ENCODE measurements at places on chromosomes 2 and 18.

GRCh38 chr2:36459725-36460137 lies 104.2 kb downstream of the CRIM1 start:
- DNase-seq: no peak

DNA sequence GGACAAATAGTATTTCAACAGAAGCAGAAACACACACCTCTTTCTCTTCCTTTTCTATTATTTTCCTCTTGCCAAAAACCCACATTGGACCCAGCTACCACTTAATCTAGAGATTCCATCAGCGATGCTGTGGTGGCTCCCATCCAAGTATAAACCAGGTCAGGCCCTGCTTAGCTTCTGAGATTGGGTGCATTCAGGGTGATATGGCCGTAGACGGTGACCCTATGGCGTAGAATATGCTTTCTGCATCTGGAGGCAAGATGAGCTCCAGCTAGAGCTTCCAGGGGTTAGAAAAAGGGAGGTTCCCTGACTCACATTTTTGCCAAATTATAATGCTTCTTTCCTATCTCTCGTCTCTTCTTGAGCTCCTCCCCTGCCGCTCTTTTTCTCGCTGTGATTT lies 66.5 kb downstream of the TNP1 start:
- DNase-seq: no peak

DNA sequence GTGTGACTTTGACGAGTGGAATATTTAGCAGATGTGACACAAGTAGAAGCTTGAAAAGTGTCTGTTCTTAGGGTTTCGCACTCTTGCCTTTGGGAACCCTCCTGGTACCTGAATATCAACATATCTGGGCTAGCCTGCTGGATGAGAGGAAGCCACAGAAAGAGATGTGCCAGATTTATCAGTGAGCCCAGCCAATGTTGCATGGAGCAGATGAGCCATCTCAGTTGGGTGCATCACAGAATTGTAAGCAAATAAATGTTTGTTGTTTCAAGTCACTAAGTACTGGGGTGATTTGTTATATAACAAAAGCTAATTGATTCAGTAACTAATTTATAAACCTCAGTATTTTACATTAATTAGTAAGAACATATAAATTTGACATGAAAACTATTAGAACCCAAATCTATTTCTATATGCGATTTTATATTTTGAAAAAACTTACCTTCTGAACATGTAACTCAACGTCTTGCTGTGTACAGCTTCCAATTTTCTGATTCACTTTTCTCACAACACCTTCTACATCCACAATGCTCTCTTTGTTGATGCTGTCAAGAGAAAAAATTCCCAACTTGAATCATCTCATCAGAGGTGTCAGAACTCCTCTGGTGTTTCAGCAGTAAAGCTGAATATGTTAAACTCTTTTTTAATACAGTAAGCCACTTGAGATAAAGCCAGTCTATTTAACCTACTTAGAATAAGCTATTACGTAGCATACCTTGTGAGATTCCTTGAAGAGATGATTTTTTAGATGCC lies 42.3 kb downstream of the DARS1 start:
- no peak for DNase-seq

DNA sequence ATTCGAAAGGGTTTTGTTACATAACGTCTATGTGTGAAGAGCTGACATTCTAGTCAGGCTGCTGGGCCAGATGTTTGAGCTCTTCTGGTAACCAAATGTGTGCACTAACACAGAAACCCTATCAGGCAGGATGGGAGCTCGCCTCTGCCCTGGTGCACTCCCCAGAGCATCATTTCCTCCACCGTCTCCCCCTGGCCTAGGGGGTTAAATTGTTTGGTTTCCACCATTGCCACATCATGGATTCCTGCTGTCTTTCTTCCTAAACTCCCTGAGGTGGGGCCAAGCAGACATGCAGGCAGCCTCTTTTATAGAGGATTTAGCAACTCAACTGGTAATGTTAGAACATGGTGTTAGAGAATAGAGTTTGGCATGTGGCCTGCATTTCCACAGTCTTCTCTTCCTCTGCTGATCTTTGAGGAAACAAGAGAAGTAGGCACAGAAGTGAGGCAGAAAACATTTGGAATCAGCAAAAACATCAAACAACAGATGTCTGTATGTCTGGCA lies 87.3 kb downstream of the ANTXR1 start:
- DNase-seq: no peak

DNA sequence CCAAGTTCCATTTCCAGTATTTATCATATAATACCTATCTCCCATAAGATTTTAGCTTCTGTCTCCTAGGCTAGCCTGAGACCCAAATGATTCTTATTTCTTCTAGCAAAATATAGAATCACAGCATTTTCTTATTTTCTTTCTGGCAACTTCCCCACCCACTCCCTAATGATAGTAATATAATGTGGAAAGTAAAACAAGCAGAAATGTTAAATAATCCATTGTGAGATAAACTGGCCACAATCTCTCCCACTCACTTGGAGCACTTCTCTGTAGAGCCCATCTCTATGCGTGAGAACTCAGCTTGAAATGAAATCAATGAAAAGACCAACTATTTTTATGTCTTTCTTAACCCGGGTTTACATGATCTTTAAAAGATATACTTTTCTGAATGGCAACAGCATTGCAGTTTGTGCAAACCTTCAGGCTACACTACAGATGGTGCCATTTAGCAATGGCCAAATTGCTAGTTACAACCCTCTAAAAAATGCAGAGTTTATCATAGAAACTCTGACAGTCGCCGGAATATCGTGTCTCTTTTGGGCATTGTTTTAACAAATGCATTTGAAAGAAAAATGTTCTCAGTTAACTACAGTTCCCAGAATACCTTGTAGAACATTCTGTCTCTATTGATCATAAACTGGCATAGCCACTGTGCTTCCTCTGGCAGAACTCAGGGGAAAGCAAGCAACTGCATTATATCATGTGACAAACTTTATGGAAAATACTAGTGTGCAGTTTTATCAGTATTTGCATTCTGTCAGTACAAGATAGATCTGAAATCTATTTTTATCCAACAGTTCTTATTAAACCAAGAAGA lies 1407.4 kb upstream of the ZEB2 start:
- no peak for DNase-seq

- DNase-seq: no peak
These were observed 634.0 kb downstream of the LRP1B start for GRCh38 chr2:141496810-141497209.

- no peak for DNase-seq
These were observed 58.5 kb upstream of the ARHGAP15 start for GRCh38 chr2:143070704-143071103.

- no peak for DNase-seq
These were observed 12.6 kb upstream of the SEC11C start for GRCh38 chr18:59127047-59127446.

GRCh38 chr2:74843433-74843832 lies 9.5 kb downstream of the HK2 start:
- no peak for DNase-seq

DNA sequence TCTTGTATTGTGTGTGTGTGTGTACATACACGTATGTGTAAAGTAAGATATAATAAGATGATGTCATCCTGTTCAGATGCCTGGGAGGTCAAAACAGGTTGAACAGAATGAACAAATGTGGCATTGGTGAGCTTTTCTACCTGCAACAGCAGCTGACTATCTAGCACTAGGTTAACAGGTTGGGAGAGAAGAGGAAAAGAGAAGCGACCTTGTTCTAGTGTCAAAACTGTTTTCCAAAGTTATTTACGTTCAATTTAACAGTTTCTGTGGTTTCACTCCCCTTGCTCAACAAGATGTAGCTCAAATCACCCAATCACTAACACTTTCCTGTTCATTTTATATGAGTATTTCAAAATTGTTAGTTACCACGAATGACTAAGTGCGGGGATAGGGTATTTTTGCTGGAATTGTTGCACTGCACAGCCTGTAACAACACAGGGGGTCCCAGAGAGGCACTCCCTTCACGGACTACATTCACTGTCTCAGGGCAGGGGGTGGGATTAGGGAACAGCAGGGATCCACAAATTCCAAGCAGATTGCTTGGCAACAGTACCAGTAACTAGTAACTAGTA lies 67.5 kb upstream of the DTNB start:
- no peak for DNase-seq

GRCh38 chr2:120568089-120568974 lies 167.3 kb upstream of the GLI2 start:
- DNase-seq: no peak

DNA sequence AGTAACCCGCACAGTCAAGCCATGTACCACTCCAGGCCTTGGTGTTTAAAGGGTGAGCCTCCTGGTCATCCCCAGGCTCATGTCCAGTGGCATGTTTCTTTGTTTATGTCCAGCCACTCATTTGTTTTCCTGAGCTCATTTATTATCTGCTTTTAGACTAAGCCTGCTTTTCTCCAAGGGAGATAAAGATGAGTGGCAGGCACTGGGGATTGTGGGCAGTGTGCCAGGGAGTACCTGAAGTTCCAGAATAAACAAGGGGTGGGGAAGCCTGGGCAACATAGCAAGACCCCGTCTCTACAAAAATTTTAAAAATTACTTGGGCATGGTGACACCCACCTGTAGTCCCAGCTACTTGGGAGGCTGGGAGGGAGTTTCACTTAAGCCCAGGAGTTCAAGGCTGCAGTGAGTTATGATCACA lies 1.9 kb downstream of the ANXA4 start:
- no peak for DNase-seq

- no peak for DNase-seq
These were observed 410.4 kb downstream of the RAD51AP2 start for GRCh38 chr2:17107871-17108270.

DNA sequence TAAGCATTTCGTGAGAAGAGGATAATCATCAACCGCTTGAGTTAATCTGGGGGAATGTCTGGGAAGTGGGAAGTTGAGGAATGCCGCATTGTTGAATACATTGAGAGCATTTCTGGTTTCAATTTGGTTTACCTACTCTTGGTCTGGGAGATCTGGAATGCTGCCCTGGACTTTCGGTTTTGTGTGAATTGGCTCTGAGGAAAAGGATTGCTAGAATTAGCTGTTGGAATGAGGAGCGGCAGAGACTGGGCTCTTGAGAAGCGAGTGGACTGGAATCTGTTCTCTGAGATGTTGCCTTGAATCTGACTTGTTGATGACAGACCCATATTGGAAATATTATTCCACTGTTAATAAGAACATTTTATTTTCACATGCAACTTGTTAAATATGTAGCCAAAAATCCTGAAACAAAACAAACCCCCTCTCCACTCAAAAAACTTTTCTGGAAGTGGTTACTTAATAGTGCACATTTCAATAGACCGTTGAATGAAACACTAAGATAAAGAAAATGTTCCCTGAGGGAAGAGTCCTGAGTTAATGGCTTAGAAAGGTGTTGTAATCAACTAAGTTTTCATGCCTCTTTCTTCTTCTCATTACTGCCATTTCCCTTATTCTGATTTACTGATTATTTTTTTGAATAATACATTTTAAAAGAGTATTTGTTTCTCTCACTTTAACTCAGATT lies 50.8 kb downstream of the PTPRM start:
- DNase-seq: no peak

DNA sequence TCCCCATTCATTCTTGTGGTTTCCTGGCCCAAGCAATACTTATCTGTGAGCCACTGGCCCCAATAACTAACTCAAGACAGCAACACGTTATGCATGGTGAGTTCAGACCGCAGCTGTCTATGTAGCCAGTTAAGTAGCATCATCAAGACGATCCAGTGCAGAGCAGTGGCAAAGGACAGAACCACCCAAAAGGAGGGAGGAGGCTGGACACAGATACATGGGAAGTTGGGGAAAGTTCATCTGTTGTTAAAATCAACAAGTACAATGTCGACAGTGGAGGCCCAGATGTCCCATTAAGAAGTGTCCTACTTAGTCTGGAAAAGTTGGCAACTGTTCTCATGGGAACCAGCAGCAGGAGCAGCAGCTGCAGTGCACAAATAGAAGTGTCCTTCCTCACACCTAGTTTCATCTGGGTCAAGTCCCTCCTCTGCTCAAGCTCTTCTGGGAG lies 106.9 kb upstream of the THOC1 start:
- no peak for DNase-seq

- DNase-seq: no peak
These were observed 248.7 kb downstream of the MEIS1 start for GRCh38 chr2:66683599-66683998.

DNA sequence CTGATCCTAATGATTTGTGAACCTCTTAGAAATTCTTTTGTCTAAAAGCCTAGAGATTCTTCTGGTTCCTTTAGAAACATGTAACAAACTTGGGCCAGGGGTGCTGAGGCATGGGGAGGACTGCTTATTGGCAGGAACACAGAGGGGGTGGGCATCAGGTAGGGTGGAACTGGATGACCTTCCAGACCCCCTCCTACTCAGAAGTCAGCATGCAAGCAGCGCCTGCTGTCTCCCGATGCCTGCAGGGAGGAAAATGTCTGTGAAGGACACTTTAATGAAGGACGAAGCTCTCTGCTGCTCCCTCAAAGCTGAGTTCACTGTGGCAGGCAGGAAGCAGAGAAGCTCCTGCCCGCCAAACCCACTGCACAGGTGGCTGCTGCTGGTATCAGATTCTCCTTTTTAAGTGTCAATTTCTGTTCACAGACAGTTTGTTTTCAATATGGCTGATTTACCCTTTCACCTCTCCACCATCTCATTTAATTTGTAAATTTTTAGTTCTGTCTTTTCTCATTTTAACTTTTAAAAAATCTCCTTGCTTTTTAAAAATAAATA lies 19.4 kb downstream of the COA5 start:
- no peak for DNase-seq

DNA sequence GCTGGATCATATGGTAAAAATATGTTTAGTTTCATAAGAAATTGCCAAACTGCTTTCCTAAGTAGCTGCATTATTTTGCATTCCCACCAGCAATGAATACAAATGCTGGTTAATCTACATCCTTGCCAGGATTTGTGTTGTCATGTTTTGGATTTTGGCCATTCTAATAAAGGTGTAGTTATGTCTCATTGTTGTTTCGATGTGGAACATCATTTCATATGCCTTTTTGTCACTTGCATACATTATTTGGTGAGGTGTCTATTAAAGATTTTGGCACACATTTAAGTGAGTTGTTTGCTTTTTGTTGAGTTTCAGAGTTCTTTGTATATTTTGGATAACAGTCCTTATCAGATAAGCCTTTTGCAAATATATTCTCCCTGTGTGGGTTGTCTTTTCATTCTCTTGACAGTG lies 299.2 kb upstream of the TFPI start:
- no peak for DNase-seq

GRCh38 chr2:96146153-96146880 lies 1.1 kb upstream of the DUSP2 start:
- no peak for DNase-seq

GRCh38 chr2:187982668-187983067 lies 309.0 kb upstream of the GULP1 start:
- no peak for DNase-seq

Measured in T1000 (cell line).